Mesenchymal stem cell (in vitro differentiated cells and primary cell): ENCODE measurements at places on chromosomes 6 and 20.
A peak's percentile ranks its signal among the peaks of the same experiment; 100 is the strongest.

DNA sequence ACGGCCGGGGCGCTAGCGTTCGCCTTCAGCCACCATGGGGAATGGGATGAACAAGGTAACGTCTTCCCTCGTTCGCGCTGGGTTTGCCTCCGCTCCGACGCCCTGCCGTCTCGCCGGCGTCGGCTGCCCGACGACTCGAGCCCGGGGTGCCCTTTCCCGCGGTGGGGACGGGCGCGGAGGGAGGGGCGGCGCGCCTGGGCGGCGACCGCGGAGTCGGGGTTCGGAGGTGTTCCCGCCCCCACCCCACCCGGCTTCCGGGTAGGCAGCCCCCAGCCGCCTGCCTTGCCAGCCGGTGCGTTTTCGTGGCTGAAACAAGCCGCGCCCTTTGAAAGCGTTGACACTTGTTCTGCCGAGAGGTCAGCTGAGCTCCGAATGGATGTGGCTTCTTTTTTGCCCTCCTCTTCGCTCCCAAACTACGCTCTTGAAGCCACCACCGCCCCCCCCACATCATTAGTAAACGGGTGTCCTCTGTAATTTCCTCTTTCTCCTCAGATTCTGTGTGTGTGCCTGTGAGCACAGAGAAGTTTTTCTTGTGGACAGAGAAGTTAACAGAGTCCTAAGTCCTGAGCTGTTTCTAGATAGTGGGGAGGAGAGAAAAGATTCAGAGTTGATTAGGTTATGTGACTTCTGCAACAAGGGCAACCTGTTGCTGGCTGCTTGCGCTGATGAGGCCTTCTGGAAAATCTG is 362 bp downstream of the DUSP22 start:
- H3K36me3 ChIP-seq: no peaks in the 10 kb centered on the region
- peak overlapping the region; percentile 48 for H3K27ac ChIP-seq
- DNase-seq: peak; percentile 59
- peak overlapping the region; percentile 86 for H3K4me3 ChIP-seq
- H3K4me1 ChIP-seq: peaks cover 5% of the 10 kb centered on the region
- no peaks in the 10 kb centered on the region for H3K27me3 ChIP-seq

- no peaks in the 10 kb centered on the region for H3K36me3 ChIP-seq
- peak; percentile 12 for DNase-seq
- no peaks in the 10 kb centered on the region for H3K4me1 ChIP-seq
- H3K4me3 ChIP-seq: no peak overlapping the region
- H3K27me3 ChIP-seq: no peaks in the 10 kb centered on the region
Measured at GRCh38 chr6:131792091-131792496, 15.7 kb upstream of the ENPP1 start.

- DNase-seq: no peak
- H3K36me3 ChIP-seq: no peaks in the 10 kb centered on the region
- peaks cover 1% of the 10 kb centered on the region for H3K4me1 ChIP-seq
- H3K27ac ChIP-seq: no peak overlapping the region
Measured at GRCh38 chr6:69069881-69070280, 434.8 kb downstream of the ADGRB3 start.

DNA sequence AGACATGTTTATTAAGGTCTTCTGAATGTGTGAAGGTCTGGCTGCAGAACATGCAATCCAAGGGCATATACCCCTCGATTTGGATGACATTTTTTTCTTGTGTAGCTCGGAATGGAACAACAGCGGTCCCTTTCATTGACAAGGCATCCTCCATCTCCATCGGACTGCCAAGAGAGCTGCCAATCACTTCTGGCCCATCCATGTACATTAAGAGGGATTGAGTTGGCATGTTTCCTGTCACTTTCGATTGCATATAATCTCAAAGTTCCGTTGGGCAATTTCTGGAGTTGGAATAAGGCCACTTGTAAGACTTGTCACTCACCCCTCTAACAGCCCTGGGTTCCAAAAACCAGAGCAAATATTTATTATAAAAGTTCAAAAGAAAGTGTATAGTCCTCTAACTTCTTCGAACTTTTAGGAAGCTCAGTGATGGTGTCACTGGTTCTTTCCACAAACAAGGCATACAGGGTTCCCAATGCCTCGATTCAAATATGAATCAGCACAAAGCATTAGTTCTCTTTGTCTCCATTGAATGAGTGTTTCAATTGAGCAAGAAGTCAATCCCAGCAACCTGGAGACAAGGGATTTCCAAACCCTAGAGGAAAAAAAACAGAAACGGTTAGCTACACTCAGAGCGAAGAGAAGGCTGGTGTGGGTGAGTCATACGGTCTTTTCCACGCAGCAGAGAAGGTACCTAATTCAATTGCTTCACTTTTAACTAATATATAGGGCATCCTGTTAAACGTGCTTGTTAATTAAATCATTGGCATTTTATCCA is 10.9 kb downstream of the ZNF217 start:
- H3K27ac ChIP-seq: peak overlapping the region; percentile 50
- H3K4me3 ChIP-seq: no peak overlapping the region
- peak; percentile 98 for DNase-seq
- no peaks in the 10 kb centered on the region for H3K27me3 ChIP-seq
- H3K36me3 ChIP-seq: peaks cover 23% of the 10 kb centered on the region

- peaks cover 4% of the 10 kb centered on the region for H3K36me3 ChIP-seq
- peak overlapping the region; percentile 94 for H3K27ac ChIP-seq
- peak overlapping the region; percentile 99 for H3K4me3 ChIP-seq
- H3K4me1 ChIP-seq: peaks cover 9% of the 10 kb centered on the region
Measured at GRCh38 chr6:85449388-85449817, 480 bp upstream of the NT5E start.

- no peaks in the 10 kb centered on the region for H3K36me3 ChIP-seq
- peaks cover 12% of the 10 kb centered on the region for H3K27me3 ChIP-seq
- H3K4me3 ChIP-seq: no peak overlapping the region
- H3K27ac ChIP-seq: no peak overlapping the region
- DNase-seq: no peak
Measured at GRCh38 chr20:19022791-19023448, 189.5 kb upstream of the SLC24A3 start.

- DNase-seq: no peak
- H3K4me1 ChIP-seq: peaks cover under 1% of the 10 kb centered on the region
- H3K27me3 ChIP-seq: peaks cover 2% of the 10 kb centered on the region
- no peak overlapping the region for H3K27ac ChIP-seq
Measured at GRCh38 chr6:75213732-75214131, 7.9 kb upstream of the COL12A1 start.

- H3K4me3 ChIP-seq: peak within 1 kb of the TSS; percentile 52
- H3K4me1 ChIP-seq: peaks cover 21% of the 10 kb centered on the region
- no peaks in the 10 kb centered on the region for H3K36me3 ChIP-seq
- no peak within 1 kb of the TSS for H3K27ac ChIP-seq
Measured at GRCh38 chr6:70956451-70957283, at the start of gene B3GAT2. B3GAT2 (minus strand) TSS chr6:70957060; CDS start chr6:70956429, 631 bp downstream.

DNA sequence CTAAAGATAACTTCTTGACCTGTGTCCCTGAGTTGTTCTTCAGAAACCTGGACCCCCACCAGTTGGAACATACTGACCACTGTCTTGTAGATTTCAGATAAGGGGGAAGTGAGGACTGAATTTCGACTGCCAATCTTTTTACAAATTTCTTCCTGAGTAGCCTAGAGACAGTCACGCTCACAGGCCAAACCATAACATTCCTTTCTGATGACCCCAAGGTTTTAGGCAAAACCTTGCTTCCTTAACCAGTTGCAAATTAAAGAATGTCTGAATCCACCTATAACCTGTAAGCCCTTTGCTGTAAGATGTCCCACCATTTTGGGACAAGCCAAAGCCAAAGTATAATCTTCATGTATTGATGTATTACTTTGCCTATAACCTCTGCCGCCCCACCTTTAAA is 306.9 kb downstream of the LRFN2 start:
- no peak overlapping the region for H3K4me3 ChIP-seq
- no peak overlapping the region for H3K27ac ChIP-seq
- no peaks in the 10 kb centered on the region for H3K36me3 ChIP-seq
- H3K27me3 ChIP-seq: peaks cover 21% of the 10 kb centered on the region
- no peak for DNase-seq

DNA sequence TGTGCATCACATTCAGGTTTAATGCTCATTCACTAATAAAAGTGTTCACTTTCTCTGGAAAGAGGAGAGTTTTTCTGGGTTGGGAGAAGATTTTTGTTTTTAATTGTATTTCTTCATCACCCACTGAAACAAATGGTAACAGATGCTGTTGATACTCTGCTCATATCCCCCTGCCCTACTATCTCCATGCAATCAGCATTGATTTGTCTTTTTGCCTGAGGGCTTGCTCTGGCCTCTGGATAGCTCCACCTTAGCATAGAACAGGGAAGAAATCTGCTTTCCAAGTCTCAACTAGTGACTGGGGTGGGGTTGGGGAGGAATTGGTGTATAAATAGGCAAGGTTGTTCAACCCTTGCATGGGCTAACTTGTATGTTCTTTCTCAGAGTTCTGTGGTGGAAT is 296.4 kb downstream of the KHDRBS2 start:
- no peaks in the 10 kb centered on the region for H3K4me1 ChIP-seq
- no peaks in the 10 kb centered on the region for H3K27me3 ChIP-seq
- no peak for DNase-seq
- no peak overlapping the region for H3K27ac ChIP-seq

DNA sequence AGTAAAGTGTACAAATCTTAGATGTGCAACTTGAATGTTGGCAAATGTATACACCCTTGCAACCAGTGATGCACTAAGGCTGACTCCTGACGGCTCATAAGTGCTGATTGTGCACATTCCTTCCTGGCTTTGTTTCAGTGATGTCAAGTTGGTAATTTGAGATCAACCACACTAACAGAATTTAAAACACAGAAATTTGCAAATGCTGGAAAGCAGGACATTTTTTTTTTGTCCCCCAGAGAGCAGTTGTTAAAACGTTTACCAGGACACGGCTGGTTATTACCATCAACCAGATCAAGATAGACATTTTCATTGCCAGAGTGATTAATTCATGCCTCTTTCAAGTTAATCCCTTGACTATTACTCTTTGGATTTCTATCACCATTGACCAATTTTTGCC is 735.6 kb downstream of the RFPL4B start:
- H3K27ac ChIP-seq: no peak overlapping the region
- no peaks in the 10 kb centered on the region for H3K36me3 ChIP-seq
- no peaks in the 10 kb centered on the region for H3K4me1 ChIP-seq
- no peak overlapping the region for H3K4me3 ChIP-seq

DNA sequence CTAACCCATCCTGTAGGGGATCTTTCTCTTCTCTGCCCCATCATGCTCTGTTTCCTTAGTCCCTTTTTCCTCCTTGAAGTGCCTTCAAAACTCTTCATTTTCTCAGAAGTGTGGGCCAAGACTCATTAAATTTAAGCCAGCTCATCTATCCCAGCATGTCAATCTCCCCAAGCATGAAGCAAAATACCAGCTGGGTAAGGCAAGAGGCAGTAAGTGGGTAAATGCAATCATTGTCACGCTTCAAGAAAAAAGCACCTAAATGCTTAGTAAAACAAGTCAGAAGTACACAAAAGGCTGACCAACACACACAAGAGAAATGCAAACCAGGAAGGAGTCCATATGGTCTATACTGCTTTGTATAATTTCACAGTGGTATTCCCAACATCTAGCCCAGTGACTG is 61.5 kb downstream of the COL12A1 start:
- no peak for DNase-seq
- peaks cover 1% of the 10 kb centered on the region for H3K4me1 ChIP-seq
- peak overlapping the region; percentile 68 for H3K27ac ChIP-seq
- H3K4me3 ChIP-seq: no peak overlapping the region

DNA sequence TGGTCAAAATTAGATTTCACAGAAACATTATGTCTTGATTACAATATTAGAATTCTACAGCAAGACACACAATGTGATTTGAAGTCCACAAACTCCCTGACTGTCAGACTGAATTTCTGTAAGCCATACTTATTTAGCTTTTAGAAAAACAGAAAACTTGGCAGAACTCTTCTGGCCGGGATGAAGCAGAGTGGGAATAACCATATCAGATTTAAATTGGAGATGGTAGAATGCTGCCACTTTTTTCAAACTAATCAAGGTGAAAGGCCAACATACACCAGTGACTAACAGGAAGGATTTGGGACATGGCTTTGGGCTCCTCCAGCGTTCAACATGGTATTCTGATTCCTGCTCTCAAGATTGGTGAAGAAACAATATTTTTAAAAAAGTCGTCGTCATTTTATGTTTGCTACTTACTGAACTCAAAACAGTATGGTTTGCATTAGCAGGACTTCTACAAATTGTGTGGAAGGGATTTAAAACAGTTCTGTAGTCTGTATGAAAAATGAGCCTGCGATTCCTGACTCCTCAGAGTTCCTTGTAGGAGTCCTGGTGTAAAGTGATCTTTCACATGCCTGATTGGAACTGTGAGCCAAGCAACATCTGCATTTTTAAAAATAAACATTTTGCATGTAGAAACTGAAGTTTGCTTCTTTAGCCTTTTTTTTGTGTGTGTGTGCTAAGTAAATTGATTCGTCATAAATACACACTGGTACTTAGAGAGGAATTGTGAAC is 297.9 kb upstream of the SOX4 start:
- H3K27me3 ChIP-seq: no peaks in the 10 kb centered on the region
- no peak for DNase-seq
- H3K27ac ChIP-seq: no peak overlapping the region
- H3K36me3 ChIP-seq: no peaks in the 10 kb centered on the region

DNA sequence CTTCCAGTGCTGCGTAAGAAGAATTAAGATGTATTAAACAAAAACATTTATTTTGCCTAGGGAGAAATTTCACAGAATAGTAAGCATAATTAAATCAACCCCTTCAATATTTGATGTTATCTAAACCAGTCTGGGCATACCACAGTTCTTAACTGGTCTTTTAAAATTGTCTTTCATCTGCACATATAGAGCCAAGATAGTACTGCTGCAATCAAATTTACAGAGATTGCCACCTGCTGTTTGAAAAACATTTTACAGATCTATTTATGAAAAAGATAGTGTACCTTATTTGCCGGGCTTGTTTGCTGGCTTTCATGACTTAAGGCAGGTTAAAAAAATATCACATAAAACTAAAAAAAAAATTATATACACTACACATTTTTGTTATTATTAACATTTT is 323.2 kb downstream of the ADGRB3 start:
- H3K27ac ChIP-seq: no peak overlapping the region
- no peaks in the 10 kb centered on the region for H3K36me3 ChIP-seq
- no peak for DNase-seq
- no peak overlapping the region for H3K4me3 ChIP-seq
- no peaks in the 10 kb centered on the region for H3K4me1 ChIP-seq

DNA sequence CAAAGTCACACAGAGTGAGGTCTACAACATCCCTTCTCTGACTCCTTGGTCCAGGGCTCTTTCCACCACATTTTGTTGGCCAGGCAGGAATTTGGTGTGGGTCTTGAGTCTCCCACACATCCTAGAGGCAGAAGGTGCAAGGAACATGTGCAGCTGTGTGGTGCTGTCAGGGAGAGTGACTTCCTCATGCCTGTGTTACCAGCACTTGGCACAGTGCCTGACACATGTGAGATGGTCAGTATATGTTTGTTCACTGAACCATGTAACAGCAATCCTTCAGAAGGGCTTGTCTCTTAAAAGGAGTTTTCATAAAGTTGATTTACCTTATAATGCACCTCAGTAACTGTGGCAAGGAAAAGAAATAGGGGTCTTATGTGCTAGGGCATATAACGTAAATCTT is 168.5 kb downstream of the CDC5L start:
- peaks cover 2% of the 10 kb centered on the region for H3K4me1 ChIP-seq
- no peak overlapping the region for H3K27ac ChIP-seq
- H3K4me3 ChIP-seq: no peak overlapping the region
- H3K27me3 ChIP-seq: peaks cover 24% of the 10 kb centered on the region
- H3K36me3 ChIP-seq: no peaks in the 10 kb centered on the region

- no peak overlapping the region for H3K4me3 ChIP-seq
- DNase-seq: no peak
- H3K27ac ChIP-seq: no peak overlapping the region
- H3K27me3 ChIP-seq: no peaks in the 10 kb centered on the region
- no peaks in the 10 kb centered on the region for H3K36me3 ChIP-seq
Measured at GRCh38 chr20:53918949-53919361, 151.4 kb downstream of the BCAS1 start.

GRCh38 chr6:121247386-121247785 is 86.9 kb downstream of the TBC1D32 start:
- H3K27me3 ChIP-seq: no peaks in the 10 kb centered on the region
- H3K4me3 ChIP-seq: no peak overlapping the region
